NCI-H2081 (cell line): ENCODE measurements at places on chromosomes 3 and 15.

DNA sequence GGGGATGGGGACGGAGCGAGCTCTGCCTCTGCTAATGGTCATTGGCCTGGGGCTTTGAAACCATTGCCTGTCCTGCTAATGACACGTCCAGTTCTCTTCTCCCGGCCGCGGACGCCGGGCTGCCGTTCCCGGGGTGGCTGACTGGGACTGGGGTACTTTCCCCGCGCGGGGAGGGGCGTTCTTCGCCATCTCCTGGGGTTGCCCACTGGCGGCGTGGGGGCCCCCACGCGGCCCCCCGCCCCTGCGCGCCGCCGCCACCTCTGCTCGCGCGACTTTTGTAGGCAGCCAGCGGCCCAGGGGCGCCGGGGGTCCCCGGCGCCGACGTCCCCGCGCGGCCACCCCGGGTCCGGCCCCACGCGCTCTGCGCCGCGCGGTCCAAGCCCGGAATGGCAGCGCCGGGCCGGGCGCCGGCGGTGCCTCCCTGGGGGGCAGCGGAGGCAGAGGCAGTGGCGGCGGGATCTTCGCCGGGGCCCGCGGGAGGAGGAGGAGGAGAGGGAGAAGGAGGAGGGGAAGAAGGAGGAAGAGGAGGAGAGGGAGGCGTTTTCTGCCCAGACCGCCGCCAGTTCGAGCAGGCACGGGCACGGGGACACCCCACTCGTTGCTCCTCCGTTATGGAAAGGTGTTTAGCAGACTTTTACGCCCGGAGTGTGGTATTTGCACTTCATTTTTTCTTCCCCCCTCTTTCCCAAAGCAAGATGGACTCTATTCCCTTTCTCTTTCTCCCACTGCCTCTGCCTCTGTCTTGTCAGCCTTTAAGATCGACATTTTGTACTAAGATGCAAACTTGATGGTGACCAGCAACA, 2.3 kb downstream of the BBX start:
- peak; percentile 17 for DNase-seq

- no peak for DNase-seq
Observed at GRCh38 chr3:138769616-138770015, 65.1 kb downstream of the PIK3CB start.

GRCh38 chr15:100901702-100902435, 17.3 kb upstream of the LRRK1 start:
- DNase-seq: no peak

- DNase-seq: no peak
Observed at GRCh38 chr15:68560501-68561113, 18.2 kb upstream of the CORO2B start.

GRCh38 chr3:17678116-17678741, 64.2 kb downstream of the TBC1D5 start:
- no peak for DNase-seq
